ENCODE measurements at places on chromosomes 6 and 20.

- no peak for DNase-seq
Measured at GRCh38 chr20:34011275-34011674, 17.6 kb downstream of the RALY start.

DNA sequence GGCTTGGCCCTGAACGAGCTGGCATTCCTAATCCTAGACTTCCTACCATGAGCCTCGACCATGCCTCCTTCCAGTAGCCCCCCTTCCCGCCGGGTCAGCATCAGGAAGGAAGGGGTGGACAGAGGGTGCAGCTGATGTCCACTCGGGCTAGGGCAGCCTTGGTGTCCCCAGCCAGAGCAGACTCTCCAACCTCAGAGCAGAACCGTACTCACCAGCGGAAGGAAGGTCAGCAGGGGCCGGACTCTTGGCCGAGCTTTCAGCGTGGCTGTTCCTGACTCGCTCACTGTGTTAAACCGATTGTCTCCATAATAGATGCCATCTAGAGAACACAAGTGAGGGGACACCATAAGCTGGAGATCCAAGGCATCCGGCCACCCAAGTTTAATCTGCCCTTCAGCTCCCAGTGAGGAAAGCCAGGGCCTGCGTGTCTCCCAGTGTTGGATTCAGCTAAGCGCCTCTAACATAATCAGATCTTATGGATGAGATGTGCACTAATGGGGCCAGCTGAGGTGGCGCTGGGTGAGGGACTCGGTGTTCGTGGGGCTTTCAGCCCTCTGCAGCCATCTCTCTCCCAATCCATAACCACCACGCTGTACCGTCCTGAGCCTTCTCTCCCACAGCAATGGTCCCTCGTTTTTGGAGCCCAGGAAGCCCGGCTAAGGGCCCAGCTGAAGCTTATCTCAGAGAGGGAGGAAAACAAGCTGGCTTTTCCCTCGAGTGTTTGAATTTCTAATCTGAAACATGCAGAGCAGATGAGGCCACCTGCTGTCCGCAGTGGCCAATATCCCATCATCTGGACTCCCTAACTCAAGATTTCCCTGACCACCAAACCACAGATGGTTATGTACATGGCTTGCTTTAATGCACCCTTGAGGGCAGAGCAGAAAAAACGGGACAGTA lies 13.7 kb downstream of the C6orf132 start:
- no peak for DNase-seq

- no peak for DNase-seq
Measured at GRCh38 chr6:15689586-15690482, 27.0 kb upstream of the DTNBP1 start.

- DNase-seq, result no peak
Measured at GRCh38 chr20:49684335-49684997, 29.2 kb downstream of the B4GALT5 start.

DNA sequence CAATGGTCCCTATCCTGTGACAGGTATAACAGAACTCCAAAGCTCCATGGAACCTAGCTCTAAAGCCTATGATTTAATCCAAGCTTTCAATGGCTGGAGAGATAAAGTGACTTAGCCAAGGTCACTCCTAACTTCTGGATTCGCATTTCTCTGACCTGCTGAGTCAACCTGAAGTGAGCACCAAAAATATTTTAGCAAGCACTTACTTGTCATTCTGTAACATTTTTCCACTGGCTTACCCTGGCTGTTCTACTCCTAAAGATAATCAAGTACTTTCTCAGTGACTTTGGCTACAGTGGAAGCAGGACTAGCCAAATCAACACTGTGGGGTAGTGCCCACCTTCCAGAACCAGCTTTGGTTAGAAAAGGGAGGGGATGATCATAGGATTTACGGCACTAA lies 188.3 kb downstream of the OGFRL1 start:
- DNase-seq, result no peak

- DNase-seq, result no peak
Measured at GRCh38 chr20:56427797-56428196, 15.7 kb downstream of the CASS4 start.

DNA sequence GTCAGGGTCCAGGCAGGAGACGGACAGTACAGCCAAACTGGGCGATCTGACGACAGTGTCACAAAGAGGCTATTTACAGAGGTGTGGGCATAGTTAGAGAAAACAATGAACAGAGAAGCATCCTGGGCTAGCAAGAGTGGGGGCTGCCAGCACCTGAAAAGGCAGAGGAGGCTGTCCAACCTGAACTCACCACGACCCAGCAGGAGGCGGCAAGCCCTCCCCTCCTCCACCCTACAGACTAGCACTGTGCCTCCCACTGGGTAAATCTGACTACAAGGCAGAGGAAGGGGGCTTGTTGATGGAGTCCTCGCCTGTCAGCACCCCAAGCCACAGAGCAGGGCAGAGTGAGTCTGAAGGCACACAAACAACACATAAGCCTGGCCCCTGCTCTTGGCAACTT lies 52.8 kb upstream of the CDYL start:
- no peak for DNase-seq
